ENCODE measurements at places on chromosomes 12 and 14.

DNA sequence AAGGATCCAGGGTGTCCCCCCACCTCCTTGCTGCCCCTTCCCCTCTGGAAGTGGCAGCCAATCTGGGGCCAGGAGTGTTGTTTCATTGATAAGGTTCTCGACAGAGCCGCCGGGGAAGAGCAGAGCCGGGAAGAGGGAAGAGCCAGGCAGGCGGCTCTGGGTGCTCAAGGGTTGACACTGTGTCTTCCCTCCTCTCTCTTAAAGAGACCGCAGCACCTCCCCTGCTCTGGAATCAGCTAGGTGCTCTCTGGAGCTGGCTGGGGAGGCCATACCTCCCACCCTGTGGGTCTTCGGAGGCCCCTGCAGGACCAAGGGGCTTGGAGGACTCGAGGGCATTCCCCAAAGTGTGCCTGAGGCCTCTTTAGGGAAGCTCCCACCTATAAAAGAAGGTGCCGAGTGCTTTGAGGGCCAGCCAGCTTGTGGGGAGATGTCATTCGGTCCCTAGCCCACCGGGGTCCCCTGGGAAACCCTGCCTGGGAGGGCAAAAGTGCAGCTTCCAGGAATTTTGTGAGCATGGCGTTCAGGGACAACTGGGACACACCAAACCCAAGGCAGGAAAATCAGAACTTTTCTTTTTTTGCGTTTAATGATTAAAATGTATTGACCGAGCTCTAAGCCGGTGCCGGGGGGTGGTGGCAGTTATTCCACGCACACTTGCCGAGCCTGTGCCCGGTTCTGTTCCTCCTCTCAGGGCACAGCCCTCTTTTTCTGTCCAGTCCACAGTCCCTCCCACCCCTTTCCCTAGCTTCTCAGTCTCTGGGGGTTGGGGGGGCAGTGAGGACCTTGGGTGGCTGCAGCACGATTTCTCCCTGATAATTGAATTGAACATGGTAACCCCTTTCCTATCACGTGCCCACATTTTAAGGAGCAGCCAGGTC, 3.0 kb downstream of the SETD1B start:
- no peak for DNase-seq

GRCh38 chr12:58969237-58969636, 48.9 kb upstream of the LRIG3 start:
- DNase-seq, result no peak

GRCh38 chr12:11578461-11578993, 70.9 kb upstream of the ETV6 start:
- no peak for DNase-seq

GRCh38 chr12:89661706-89662330, 46.8 kb downstream of the ATP2B1 start:
- DNase-seq, result no peak

GRCh38 chr12:76679778-76680177, 84.1 kb upstream of the ZDHHC17 start:
- DNase-seq, result no peak

DNA sequence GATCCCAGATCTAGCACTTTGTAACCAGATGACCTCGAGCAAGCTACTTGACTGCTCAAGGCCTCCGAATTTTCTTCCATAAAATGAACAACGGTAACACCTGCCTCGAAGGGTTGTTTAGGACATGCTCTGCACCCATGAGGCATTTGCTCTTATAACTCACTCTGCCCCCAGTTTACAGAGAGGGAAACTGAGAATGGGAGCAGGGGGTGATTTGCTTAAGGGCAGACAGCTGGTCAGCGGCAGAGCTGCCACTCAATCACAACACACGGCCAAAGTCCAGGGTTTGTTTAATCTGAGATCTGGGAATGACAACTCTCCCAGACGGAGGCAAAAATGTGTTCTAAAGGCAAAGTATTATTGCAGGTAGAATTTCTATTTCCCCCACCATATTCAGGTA, 156.3 kb downstream of the RIMBP2 start:
- no peak for DNase-seq

DNA sequence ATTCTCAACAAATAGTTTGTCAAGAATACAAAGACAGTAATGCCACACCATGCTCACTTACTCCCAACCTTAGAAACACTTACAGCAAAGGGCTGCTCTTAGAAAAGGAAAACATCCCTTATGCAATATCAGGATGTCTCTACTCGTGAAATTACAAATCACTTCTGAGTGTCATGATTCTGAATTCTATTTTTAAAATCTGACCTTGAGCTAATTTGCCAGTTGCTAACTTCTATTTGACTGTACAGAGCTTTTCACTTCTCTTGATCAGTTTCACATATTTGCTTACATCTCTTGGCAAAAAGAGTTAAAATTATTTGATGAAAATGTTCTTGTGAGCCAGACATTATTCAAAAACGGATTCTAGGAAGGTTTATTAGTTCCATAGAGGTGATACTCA, 136.7 kb upstream of the SLC35F4 start:
- no peak for DNase-seq

- no peak for DNase-seq
Measured at GRCh38 chr12:90166671-90167070, 458.0 kb upstream of the ATP2B1 start.
